Activated CD4-positive, alpha-beta T cell treated with anti-CD3 and anti-CD28 coated beads for 24 hours (primary cell): ENCODE measurements at places on chromosomes 7 and 10.

GRCh38 chr7:4127909-4128560 is 554.1 kb upstream of the FOXK1 start:
- DNase-seq: no peak

DNA sequence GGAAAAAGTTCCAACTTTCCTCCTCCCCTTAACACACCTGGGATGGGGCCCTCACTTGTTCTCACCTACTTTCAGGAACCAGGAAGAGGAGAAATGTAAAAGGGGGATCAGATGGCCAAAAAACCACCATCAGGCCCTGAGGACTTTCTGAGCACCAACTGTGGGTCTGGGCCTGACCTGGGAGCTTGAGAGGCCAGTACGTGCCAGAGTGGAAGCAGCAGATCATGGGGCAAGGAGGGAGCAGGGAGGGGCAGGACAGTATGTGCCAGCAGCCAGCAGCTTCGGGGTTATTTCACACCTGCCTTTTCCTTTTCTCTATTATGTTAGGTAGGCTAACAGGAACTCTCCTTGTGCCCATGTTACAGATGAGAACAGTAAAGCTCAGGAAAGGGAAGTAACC is 118.8 kb upstream of the UNC5B start:
- no peak for DNase-seq

GRCh38 chr7:120806669-120807068 is 51.3 kb downstream of the TSPAN12 start:
- no peak for DNase-seq

DNA sequence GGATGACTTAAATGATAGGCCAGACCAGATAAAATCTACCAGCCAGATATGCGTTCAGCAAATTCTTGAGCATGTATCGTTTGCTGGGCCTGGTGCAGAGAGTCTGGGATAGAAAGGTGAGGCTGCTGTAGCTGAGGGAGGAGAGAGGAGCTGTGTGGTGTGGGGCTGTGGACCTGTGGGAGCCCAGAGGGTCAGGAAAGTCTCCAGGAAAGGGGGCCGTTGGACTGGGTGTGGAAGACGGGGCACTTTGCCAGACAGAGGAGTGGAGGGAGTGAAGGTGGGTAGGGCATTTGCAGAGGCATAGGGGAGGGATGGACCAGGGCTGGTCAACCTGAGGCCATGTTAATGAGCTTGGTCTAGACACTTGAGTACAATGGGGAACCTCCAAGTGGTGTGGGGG is 124.7 kb upstream of the UNC5B start:
- DNase-seq: no peak

- no peak for DNase-seq
These were observed 78.2 kb downstream of the MYL10 start for GRCh38 chr7:101550641-101551541.

DNA sequence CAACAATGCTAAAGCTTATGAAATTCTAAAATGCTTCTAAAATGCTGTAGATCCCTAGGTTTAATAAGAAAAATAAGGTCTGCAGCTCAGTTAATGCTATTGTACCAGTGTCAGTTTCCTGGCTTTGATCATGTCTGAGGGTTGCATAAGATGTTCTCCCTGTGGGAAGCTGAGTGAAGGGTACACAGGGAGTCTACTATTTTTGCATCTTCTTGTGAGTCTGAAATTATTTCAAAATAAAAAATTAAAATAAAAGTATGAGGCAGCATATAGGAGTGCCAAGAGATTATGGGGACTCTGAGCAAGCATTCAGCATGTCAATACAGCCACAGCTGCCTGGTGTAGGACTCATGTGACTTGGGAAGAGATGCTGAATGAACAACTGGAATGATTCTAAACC is 14.7 kb downstream of the CHST15 start:
- no peak for DNase-seq

GRCh38 chr7:64131696-64132095 is 75.3 kb upstream of the ZNF735 start:
- DNase-seq: no peak

GRCh38 chr7:157875230-157876179 is 538.7 kb downstream of the DNAJB6 start:
- DNase-seq: peak; percentile 23

GRCh38 chr7:13336227-13336626 is 648.8 kb downstream of the ARL4A start:
- DNase-seq: no peak

GRCh38 chr10:7932301-7933036 is 114.2 kb downstream of the TAF3 start:
- DNase-seq: no peak

GRCh38 chr7:42227936-42228591 is 8.9 kb downstream of the GLI3 start:
- no peak for DNase-seq

DNA sequence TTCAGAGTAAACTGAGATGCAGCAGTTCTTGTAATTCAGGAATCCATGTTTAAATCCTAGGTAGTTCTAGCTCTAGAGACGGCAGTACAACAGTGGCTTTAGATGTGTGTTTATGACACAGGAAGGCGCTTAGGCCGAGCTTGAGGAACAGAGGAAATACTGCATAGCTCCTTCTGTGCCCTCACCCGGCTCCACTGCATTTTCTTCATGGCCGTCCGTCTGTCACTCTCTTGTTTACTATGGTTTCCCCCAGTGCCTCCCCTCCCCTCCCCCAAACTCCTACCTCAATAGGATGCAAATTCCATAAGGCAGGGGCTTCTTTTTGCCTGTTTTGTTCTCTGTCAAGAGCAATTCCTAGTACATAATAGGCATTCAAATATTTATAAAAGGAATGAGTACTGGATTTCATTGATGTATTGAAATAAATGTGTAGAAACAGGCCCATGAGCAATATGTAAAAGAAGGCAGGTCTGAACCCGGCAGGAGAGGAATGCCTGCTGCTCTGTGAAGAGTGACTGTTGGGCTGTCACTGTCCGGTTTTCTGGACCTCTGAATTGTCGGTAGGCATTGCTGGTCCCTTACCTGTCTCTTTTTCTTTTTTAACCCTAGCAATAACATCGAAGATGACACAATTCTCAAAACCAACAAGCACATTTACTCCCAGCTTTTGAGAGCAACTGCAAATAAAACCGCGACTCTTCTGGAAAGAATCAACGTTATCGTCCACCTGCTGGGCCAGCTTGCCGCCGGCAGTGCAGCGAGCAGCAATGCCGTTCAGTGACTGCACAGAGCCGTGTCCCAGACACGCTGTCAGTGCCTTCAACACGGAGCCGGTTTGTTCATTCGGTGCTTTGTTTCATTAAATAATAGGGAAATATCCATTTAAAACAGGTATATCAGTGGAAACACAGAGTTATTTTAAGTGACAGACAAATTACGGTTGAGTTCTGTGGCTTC is 12.7 kb downstream of the MMP21 start:
- no peak for DNase-seq

GRCh38 chr10:3538291-3538655 is 246.7 kb downstream of the KLF6 start:
- DNase-seq: no peak

- no peak for DNase-seq
These were observed 132.2 kb downstream of the VIPR2 start for GRCh38 chr7:159012353-159013069.

- no peak for DNase-seq
These were observed 89.7 kb upstream of the ZPBP start for GRCh38 chr7:50182759-50183158.

DNA sequence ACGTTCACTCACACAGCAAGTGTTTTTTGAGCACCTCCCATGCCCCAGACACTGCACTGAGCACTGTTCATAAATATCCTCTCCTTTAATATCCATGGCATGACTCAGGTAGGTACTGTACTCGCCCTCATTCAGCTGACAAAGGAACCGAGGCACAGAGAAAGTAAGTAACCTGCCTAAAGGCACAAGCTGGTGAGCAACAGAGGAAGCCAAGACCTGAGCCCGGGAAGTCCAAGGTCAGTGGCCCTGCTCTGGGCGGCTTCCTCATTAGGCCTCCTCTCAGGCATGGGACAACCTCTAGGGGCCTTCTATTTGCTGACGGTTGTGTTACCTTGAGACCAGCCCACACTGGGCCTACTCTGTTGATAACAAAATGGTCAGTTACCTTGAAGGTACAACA is 45.1 kb upstream of the EZH2 start:
- no peak for DNase-seq

GRCh38 chr7:88760136-88760515 is 626 bp downstream of the ZNF804B start:
- DNase-seq: no peak

- DNase-seq: no peak
These were observed at the start of gene DGKB for GRCh38 chr7:14902589-14903067. Gene DGKB, minus strand, starts transcription at chr7:14902751.

DNA sequence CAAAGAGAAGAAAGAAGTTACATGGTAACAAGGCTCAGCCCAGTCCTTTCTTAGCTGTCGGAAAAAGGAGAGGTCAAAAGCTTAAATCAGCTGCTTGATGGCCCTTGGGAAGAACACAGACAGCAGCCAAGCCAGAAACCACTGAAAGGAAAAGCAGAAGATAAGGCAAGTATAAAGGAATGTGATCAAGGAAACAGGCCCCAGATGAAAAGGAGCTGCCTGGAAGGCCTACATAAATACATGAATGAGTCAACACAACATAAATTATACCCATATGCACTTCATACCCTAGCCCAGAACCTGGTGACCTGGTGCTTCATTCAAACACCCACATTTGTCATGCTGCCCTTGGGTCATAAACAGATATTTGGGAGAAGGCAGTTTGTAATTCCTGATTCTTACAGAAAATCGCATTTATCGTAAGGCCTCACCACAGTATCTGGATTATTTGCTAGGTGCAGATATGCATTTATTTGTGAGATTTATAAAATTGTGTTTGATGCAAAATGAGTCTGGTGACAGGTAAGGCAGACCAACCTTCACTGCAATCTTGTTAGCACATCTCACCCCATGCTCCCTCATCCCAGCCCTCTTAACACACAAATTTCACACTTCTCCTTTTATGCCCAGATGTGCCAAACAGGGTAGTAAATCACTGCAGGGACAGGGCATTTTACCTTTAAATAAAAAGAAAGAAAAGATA is 94.9 kb upstream of the KCNIP2 start:
- DNase-seq: no peak

GRCh38 chr7:46244757-46245156 is 323.7 kb upstream of the IGFBP3 start:
- no peak for DNase-seq

- no peak for DNase-seq
These were observed 155.8 kb upstream of the CHST15 start for GRCh38 chr10:124249196-124249595.
